ENCODE measurements at places on chromosomes 13 and 19. TPM values are rescaled to one million over a fixed set of nuclear protein-coding genes. Genes with fewer than 3 reads are reported as not detected.

RNF17 gene
- total RNA-seq = 29.6 TPM

CRX gene
- 0.55 TPM for total RNA-seq

CHAF1A gene
- total RNA-seq = 37.7 TPM

DMKN gene
- 7.9 TPM for total RNA-seq

KLK14 gene
- total RNA-seq = 0.63 TPM

ZNF836 gene
- 5.4 TPM for total RNA-seq

ABHD17A gene
- total RNA-seq = 127 TPM

SHANK1 gene
- 5.4 TPM for total RNA-seq

WDR88 gene
- total RNA-seq = 8.9 TPM

PGLYRP1 gene
- total RNA-seq = not detected

DNA sequence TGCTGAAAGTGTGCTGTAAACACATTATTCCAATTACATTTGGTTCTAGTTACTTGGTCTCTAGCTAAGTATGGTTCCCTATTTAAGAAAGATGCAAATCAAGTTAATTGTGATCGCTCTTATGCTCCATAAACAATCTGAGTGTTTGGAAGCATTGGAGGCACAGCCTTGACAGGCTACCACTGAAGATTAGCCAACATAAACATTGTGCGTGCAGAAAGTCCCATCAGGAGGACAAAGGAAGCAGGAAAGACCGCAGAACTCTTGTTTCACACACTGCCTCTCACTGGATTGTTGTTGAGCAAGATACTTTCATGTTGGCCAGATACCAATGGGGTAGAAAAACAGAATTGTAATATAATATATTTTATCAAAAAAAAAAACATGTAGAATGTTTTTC lies 814.4 kb downstream of the EFNB2 start:
- no peak for DNase-seq

DNA sequence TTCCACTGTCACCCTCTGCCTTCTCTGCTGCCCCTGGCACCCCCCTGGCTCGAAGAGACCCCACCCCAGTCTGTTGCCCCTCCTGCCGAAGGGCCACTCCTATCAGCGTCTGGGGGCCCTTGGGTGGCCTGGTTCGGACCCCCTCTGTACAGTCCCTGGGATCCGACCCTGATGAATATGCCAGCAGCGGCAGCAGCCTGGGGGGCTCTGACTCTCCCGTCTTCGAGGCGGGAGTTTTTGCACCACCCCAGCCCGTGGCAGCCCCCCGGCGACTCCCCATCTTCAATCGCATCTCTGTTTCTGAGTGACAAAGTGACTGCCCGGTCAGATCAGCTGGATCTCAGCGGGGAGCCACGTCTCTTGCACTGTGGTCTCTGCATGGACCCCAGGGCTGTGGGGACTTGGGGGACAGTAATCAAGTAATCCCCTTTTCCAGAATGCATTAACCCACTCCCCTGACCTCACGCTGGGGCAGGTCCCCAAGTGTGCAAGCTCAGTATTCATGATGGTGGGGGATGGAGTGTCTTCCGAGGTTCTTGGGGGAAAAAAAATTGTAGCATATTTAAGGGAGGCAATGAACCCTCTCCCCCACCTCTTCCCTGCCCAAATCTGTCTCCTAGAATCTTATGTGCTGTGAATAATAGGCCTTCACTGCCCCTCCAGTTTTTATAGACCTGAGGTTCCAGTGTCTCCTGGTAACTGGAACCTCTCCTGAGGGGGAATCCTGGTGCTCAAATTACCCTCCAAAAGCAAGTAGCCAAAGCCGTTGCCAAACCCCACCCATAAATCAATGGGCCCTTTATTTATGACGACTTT lies 2.0 kb downstream of the ZFP36 start:
- no peak for DNase-seq

GRCh38 chr19:35944556-35944955 lies 8.4 kb downstream of the LRFN3 start:
- no peak for DNase-seq

GRCh38 chr19:5001615-5002014 lies 32.7 kb downstream of the KDM4B start:
- no peak for DNase-seq

GRCh38 chr13:33441015-33441414 lies 155.5 kb upstream of the STARD13 start:
- DNase-seq = no peak

- DNase-seq = no peak
Measured at GRCh38 chr13:90420683-90421082, 926.8 kb upstream of the MIR17HG start.

DNA sequence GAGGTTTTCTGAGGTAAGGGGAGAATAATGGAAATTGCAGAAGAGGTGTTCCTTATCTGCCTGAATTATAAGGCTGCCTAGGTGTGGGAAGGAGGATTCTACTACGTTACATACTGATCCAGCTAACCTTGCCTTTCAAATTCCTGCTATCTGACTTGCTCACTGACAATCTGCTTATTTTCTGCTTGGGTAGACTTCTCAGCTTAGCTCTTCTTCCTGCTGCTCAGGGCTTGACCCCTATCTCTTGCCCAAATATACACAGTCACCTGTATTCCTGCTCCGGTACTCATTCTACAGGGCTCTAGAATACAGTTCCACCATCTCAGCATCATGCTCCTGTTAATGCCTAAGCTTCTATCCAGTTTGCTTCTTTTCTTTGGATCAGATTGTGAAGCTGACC lies 1607.6 kb downstream of the OLFM4 start:
- DNase-seq = no peak

DNA sequence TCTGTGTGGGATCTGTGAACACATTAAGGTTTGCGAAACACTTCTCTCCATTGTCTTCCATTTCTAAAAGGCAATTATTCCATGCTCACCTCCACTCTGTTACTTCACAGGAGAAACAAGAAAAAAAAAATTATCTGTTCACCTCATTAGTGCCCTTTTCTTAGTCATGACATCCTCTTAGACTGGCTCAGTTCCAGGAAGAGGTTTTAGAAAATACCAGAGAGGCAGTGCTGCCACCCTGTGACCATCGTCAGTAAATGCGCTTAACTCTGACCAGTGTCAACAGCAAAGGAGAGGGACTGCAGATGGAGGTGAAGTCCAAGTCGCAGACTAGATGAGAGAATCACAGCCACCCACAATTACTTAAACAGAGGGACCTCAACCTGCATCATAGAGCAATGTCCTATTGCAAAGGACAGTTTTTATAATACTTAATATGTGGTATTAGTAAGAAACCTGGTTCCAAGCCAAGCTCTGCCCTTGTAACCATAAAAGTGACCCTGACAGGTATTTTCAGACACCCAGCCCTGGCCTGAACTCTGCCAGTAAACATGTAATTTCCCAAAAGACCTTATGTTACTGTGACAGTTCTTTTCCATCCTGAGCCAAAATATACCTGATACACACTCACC lies 19.4 kb downstream of the CEACAM21 start:
- peak; percentile 34 for DNase-seq

GRCh38 chr19:17766543-17767131 lies 15.4 kb downstream of the FCHO1 start:
- DNase-seq = peak; percentile 94

DNA sequence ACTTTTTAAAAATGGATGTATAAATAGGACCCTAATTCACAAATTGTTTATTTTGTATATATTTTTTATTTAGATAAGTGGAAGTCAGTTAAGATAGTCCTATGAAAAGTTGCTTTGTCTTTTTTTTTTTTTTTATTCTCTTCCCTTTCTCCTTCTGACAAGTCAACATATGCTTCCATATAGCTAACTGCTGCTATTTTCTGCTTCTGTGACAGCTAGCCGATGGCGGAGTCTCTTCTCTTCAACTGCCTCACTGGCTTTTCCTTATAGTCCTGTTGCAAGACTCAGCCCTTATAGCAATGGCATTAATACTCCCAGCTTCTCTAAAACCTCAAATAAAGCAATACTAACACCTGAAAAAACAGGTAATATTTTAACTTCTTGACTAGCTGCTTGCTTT lies 45.3 kb downstream of the SLAIN1 start:
- no peak for DNase-seq

DNA sequence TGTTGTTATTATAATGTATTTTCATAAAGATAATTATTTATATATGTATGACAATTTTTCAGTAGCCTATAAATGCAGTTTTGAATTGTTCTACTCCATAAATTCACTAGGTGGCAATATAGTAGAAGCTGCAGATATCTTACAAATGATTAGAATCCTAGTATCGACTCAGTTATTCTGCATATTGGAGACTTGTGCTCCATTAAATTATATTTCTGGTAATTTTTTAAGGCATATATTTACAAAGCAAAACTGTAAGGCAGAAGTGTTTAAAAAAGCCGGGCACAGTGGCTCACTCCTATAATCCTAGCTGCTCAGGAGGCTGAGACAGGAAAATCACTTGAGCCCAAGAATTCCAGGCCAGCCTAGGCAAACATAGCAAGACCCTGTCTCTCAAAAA lies 58.7 kb downstream of the DPY19L3 start:
- no peak for DNase-seq

GRCh38 chr13:72437458-72437857 lies 290.0 kb downstream of the MZT1 start:
- no peak for DNase-seq

DNA sequence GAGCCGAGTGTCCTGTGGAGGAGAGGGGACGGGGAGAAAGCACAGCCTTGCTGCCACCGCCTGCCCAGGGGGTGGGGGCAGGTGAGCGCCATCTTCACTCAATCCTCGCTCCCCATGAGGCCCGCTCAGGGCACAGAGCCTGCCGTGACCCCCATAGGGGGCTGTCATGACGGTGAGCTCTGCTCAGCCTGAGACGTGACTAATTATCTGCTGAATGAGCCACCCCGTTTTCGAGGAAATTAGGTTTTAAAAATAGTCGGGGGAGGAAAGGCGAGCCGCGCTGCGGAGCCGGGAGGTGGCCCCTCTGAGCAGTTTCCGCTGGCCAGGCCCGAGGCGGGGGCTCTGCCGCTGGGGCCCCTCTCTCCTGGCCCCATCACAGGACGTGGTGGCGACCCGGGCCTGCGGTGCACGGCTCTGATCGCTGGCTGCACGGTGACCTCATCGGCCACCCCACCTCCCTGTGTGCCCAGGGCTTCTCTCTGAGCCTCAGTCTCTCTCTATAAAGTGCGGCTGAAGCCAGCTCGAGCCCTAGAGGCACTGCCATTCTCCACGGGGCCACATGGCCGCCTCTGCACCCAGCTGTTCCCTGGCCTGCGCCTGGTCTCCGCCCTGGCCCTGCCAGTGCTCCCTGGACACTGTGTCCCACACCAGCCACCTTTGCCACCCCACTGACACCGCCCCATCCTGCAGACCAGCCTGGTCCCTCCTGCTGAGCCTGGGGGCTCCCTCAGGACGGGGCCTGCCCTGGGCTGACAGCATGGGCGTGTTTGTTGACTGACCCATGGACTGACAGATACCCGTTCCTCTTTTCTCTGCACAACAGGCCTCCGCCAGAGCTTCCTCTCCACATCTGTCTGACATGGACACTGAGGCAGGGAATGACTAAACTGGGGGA lies 28.3 kb downstream of the PIP5K1C start:
- DNase-seq = no peak

- DNase-seq = no peak
Measured at GRCh38 chr13:32877491-32877890, 138.7 kb upstream of the KL start.

DNA sequence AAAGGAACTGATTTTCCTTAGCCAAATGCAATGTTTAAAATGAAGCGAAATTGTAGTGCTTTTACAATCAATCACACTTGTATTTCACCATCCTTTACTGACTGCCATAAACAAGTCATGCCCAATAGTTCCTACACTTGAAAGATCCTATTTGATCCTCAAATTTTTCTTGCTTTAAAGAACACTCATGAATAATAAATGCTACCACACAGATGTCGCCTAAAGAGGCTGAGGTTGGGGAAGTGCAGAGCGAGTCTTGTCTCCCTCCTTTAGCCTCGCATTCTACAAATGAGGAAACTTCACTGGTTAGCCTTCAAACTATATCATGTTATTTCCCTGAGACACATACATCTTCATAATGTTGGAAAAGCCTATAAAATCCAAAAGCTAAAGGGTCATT lies 18.7 kb upstream of the AMER2 start:
- no peak for DNase-seq

DNA sequence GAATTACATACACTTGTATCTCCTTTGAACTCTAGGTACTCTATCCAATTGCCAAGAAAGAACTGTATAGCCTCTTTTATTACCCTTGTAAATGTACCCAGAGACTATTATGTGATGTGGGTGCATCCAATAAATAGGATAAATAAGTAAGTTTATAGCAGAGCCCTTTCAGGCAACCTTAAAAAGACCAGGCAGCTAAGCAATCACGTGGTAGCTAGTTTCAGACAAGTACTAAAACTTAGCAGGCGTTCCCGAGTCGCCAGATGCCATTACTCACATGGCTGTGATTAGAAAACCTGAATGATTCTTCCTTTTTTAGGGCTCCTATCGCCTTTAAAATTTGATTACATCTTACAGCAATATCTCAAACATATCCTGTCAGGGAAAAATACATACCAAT lies 1303.0 kb downstream of the EFNB2 start:
- DNase-seq = no peak

DNA sequence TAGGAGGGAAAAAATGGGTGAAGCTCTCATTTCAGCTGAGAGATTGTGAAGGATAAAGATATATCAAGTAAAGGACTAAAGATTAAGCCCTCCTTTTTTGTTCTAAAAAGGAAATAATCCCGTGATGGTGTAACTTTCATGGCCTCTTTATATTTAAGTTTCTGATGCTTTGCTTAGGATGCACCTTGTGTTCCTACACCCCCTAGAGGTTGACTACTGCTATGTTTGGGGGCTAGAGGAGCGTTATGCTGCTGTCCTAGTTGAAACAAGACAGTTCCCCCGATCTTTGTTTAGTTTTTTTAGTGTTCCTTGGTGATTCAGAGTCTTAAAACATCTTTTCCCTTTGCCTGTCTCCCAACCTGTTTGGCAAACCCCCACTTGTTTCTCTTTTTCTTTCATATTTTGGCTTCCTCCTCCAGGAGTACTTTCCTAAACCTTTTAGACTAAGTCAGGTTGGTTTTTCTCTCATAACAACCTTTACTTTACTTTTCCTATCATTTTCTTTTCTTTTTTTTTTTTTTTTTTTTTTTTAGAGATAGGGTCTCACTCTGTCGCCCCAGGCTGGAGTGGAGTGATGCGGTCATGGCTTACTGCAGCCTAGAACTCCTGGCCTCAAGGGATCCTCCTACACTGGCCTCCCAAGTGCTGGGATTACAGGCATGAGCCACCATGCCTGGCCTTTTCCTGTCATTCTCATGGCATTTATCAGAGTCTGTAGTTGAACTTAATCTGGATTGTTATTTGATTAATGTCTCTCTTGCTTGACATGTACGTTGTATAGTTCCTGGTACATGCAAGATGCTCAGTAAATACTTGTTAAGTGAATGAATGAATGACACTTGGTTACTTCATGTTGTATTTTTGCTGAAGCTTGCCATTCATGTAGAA lies 2.8 kb downstream of the UBA2 start:
- no peak for DNase-seq

GRCh38 chr13:50866817-50867636 lies 23.5 kb upstream of the DLEU7 start:
- no peak for DNase-seq

- peak; percentile 55 for DNase-seq
Measured at GRCh38 chr19:38527466-38528136, 90.2 kb downstream of the MAP4K1 start.

DNA sequence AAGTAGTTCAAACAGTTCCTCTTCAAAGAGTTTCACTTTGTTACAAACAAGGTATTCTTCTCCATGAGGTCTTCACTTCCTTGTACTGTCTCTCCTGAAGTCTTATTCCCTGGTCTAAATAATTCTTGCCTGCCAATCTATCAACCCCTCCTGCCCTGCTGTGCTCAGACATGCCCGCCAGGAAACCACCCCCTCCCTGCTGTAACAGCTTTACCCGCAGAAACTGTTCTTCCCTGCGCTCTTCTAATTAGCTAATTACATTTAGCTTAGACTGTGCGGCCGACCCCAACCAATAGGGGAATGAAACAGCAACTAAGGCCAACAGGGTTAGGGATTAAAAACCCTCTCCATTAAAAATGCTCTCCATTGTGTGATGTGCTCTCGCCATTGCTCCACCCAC lies 46.7 kb downstream of the ZNF846 start:
- no peak for DNase-seq
